B cell (primary cell): ENCODE measurements at places on chromosomes 5 and 9. TPM values are rescaled to one million over a fixed set of nuclear protein-coding genes. Genes with fewer than 3 reads are reported as not detected.

DNA sequence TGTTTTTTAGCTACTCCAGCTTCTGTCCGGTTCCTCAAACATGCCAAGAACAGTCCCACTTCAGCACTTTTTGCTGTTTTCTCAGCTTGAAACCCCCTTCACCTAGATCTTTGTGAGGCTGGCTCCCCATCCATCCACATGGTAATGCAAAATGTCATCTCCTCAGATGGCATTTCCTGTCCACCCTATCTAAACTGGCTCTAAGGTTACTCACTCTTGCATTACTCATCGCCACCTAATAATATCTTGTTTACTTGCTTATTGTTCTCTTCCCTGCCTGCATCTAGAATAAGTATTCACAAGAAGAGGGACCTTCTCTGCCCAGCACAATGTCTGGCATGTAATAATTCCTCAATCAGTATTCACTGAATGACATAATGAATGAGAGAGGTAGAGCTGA, 220.1 kb downstream of the FAM114A2 start:
- DNase-seq, result no peak

FOXD4L4 gene
- total RNA-seq, result 0.90 and 1.1 TPM in 2 replicates

CHSY3 gene
- total RNA-seq, result not detected in 2 replicates

- peak; percentile 92 for DNase-seq
Measured at GRCh38 chr9:136225366-136225747, 20.3 kb downstream of the QSOX2 start.

DNA sequence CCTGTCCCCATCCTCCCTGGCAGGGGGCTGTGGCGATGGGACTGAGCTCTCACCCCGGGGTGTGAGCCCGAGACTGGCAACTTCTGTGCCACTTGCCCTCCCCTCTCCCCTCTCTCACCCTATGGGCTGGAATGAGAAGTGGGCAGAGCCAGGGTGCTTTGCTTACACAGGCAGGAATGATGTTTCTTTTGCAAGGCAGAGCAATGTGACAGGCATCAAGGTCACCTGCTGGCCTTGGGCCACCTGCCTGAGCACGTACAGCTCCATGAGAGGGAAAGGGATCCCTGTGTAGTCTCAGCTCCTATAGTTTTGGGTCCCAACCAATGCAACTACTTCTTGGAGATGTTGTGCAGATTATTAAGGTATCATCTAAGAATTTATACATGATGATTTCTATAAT, 252.8 kb upstream of the DAP start:
- no peak for DNase-seq

DROSHA gene
- total RNA-seq, result 62.4 and 65.4 TPM in 2 replicates

GRCh38 chr9:16883586-16883985, 13.1 kb upstream of the BNC2 start:
- DNase-seq, result no peak

DNA sequence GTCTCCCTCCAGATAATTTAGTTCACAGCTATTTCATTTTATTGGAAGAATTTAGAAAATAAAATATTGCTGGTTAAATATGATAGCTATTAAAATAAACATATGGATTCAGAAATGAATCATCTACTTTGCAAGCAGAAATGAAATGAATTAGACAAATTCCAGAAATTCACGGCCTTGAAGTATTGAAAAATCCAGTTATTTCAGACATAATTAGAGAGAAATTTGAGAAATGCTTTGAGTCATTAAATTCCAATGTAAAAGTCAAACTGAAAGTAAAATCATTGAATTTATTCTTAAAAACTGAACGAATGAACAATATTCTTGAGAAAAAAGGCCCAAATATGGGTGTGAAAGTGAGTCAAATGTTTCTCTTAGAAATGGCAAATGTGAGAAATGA, 632.6 kb upstream of the EDIL3 start:
- no peak for DNase-seq

- no peak for DNase-seq
Measured at GRCh38 chr9:98083566-98084183, 27.1 kb downstream of the NANS start.

DNA sequence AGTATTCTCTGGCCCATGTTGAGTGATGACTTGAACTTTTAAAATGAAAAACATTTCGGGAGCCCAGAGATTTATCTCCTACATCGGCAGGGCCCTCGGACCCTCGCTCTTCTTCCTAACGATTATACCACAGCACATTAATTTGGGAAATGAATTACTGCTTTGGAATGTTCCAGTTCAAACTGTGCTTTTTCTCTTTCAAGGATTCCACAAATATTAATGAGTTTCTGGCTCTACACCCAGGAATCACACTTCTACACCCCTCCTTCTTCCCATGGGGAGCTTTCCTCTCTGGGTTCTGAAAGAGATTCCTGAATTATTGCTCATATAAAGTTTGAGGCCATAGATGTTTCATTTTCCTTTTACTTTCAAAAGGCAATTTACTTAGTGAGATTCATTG, 41.2 kb downstream of the NSG2 start:
- DNase-seq, result no peak

FOXD4L3 gene
- total RNA-seq, result 0.22 TPM in 2 replicates

DNA sequence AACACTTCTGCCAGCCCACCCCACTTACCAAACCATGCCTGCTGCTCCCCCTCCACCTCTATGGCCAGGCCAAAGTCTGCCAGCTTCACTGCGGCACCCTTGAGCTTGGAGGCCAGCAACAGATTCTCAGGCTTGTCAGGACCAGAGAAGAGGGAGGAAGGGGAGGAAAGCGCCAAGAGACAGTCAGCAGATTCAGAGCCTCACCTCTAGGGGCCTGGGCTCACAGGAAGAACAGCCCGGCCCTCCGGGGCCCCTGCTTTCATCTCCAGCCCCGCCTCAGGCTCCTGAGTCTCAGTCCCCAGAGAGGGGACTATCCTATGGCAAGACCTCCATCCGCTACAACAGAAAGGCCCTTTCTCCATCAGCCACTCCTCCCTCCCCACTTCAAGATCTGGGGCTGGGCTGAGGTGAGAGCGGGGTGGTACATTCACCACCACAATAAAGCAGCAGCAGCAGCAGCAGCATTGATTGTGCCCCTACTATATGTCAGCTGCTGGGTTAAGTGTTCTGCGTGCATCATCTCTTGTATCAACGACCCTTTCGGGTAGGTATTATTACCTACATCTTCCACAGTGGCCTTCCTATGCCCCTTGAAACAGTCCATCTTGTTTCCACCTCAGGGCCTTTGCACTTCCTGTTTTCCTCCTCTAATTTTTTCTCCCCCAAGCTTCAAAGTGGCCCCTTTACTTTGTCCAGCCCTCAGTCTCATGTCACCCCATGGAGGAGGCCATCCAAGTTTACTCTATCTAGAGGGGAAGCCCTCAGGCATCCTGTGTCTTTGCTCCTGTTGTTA, 36.0 kb downstream of the CAMK2A start:
- DNase-seq, result no peak

GABRA1 gene
- total RNA-seq, result not detected in 2 replicates

DNA sequence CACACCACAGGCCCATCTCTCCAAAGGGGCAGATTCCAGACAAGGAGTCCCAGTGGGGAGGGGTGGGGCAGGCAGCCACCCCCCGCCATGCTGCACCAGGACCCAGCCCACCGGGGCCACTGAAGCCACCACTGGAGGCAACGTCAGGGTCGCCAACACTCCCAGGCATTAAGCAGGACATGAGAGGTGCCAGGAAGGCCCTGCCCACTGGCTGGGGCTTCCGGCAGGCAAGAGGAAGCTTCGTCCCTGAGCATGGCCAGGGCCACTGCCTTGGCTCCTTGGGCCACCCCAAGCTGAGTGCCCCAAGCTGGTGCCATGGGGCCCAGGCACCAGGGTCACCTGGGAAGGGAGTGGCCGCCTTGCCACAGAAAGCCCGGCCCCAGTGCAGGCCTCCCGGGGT, 17.5 kb downstream of the KCNT1 start:
- no peak for DNase-seq

GRCh38 chr9:90969021-90969675, 167.5 kb downstream of the SYK start:
- no peak for DNase-seq

HK3 gene
- total RNA-seq, result 0.12 and 0.30 TPM in 2 replicates

DNA sequence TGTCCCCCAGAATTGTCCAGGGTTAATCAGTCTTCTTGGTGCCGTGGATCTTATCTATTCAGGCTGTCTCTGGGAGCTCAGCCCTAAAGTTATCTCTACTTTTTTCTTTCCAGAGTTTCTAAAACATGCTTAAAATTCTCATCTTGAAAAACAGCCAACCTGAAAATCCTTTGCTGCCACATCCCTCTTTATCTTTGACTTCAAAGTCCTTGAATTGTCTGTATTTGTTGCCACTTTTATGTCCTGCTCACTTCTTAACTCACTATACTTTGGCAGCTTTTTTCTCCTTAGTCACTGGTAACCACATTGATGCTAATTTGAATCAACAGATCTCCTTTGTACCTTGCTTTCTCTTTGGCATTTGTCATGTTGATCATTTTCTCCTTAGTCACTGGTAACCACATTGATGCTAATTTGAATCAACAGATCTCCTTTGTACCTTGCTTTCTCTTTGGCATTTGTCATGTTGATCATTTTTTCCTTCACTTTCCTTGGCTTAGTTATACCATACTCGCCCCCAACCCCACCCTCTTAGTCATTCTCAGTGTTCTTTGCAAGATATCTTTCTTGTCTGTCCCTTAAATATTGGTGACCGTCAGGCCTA, 8.5 kb downstream of the DMXL1 start:
- no peak for DNase-seq

GRCh38 chr9:6467006-6467625, 54.1 kb downstream of the UHRF2 start:
- DNase-seq, result no peak

FGD3 gene
- total RNA-seq, result 134 and 167 TPM in 2 replicates

DNA sequence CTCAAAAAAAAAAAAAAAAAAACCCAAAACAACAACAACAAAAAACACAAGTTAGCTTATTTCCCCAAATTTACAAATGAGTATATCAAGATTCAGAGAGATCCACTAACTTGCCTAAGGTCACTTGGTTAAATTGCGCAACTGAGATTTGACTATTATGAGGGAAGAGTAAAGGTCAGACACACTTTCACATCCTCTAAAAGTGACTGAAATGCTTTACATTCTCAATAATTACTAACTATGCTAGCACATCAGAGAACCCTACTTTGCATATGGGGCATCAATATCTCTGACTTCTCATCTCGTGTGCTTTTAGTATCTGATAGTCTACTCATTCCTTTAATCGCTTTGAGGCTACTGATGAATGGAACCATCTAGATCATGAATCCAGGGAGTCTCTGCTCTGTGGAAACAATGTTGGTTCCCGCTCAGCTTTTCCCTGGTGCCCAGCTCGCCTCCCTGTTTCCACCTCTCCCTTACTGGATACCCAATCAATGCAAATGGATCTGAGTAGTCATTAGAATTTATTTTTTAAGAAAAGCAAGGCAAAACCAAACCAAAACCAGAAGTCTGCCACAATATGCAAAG, 182.1 kb upstream of the TRIM32 start:
- no peak for DNase-seq

GRCh38 chr5:9877488-9877887, 247.3 kb upstream of the TAS2R1 start:
- no peak for DNase-seq

- no peak for DNase-seq
Measured at GRCh38 chr5:16573401-16573800, 43.4 kb downstream of the RETREG1 start.

RGS7BP gene
- not detected in 2 replicates for total RNA-seq

AK3 gene
- 20.4 and 22.9 TPM in 2 replicates for total RNA-seq

DNA sequence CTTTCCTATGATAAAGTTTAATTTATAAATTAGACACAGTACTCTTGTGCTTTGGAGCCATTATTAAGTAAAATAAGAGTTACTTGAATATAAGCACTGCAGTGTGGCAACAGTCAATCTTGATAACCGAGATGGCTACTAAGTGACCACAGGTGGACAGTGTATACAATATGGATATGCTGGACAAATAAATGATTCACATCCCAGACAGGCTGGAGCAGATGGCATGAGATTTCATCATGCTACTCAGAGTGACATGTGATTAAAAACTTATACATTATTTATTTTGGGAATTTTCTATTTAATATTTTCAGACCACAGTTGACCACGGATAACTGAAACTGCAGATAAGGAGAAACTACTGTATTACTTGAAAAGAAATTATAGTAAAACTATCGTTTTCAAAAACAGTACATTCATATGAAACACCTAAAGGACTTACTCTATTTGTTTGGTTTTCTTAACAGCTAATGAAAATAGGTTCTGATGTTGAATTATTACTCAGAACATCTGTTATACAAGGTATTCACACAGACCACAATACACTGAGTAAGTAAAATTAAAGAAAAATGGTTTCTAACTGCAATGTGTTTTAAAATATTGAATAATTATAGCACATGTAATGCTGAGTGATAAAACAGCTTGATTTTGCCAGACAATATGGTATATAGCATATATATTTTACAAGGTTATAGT, 16.0 kb downstream of the LYRM7 start:
- DNase-seq, result no peak

SYK gene
- 242 and 251 TPM in 2 replicates for total RNA-seq
